ENCODE measurements at places on chromosomes 13 and 19.

DNA sequence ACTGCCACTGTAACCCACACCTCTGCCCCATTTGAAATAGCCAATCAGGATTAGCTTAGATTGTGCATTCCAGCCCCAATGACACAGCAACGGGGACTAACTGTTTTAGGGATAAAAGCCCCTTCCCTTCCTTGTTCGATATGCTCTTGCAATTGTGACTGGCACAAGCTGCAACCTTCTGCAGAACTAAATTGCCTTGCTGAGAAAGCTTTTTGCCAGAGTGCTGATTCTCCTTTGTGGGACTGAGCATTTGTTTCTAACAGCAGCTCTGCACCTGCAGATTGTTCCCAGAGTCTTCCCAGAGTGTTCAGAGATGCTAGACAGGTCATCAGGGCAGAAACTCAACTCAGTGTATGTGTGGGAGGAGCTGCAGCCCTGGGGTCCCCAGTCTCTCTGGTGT lies 115.8 kb downstream of the ZNF675 start:
- H3K36me3 ChIP-seq: no peaks in the 10 kb centered on the region
- no peak for DNase-seq
- H3K4me3 ChIP-seq: no peak overlapping the region
- H3K27me3 ChIP-seq: no peaks in the 10 kb centered on the region

DNA sequence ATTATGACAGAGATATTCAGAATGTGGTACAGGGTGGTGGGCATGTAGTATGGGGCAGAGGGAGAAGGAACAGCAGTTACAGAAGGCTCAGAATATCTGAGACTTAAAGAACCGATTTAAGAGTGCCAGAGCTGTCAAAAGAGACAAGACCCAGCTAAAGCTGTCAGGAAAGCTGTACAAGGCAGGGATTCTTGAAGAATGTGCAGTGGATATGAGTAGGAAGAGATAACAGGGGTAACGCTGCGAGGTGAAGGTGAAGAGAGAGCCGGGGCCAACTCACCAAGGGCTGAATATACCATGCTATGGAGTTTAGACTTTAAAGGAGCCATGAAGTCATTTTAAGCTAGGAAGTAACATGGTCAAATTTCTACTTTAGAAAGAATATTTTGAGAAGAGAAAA lies 381.0 kb downstream of the DIAPH3 start:
- DNase-seq: no peak
- no peaks in the 10 kb centered on the region for H3K36me3 ChIP-seq
- no peaks in the 10 kb centered on the region for H3K4me1 ChIP-seq
- H3K27me3 ChIP-seq: no peaks in the 10 kb centered on the region
- no peak overlapping the region for H3K4me3 ChIP-seq

DNA sequence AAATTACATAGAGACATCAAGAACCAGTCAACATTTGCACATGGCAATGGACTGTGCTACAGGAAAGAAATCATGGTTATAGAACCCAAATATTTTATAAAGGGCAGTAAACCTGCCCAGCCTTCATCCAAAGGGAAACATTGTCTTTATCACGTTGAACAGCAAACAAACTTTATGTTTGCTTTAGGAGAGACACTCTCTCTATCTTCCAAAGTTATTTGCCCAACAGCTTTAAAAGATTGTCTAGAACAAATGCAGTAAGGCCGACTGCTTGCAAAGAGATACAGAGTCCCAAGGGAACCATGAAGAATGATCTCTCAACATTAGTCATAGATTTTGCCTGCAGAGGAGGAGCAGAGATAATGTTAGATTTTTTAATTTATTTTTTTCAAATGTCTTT lies 1323.5 kb upstream of the SLC10A2 start:
- H3K27ac ChIP-seq: no peak overlapping the region
- no peaks in the 10 kb centered on the region for H3K27me3 ChIP-seq
- DNase-seq: no peak
- H3K36me3 ChIP-seq: no peaks in the 10 kb centered on the region
- H3K4me1 ChIP-seq: no peaks in the 10 kb centered on the region

- peaks cover 13% of the 10 kb centered on the region for H3K27me3 ChIP-seq
- peak overlapping the region; percentile 32 for H3K4me3 ChIP-seq
- H3K36me3 ChIP-seq: no peaks in the 10 kb centered on the region
These were observed 10.9 kb upstream of the MEIS3 start for GRCh38 chr19:47430041-47430802.

DNA sequence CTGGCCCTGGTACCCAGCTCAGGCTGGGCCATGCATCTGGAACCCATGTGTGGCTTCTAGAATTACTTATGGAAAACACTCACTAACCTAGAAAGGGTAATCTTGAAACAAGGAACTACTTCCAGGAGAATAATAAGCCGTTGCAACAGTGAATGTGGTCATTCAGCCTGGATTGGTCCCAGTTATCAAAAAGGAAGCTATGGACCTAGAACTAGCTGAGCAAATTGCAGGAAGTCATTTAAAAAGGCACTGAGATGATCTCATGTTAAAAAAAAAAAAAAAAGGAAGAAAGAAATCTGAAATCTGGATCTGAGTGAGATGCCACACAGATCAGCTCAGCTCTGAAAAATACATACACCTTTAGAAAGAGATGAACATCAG lies 59.6 kb downstream of the DCT start:
- no peaks in the 10 kb centered on the region for H3K4me1 ChIP-seq
- H3K27ac ChIP-seq: no peak overlapping the region
- no peaks in the 10 kb centered on the region for H3K36me3 ChIP-seq

GRCh38 chr19:13848340-13848677 lies 28.6 kb upstream of the NANOS3 start:
- H3K4me1 ChIP-seq: peaks cover 91% of the 10 kb centered on the region
- DNase-seq: no peak
- no peak overlapping the region for H3K4me3 ChIP-seq
- no peaks in the 10 kb centered on the region for H3K36me3 ChIP-seq
- no peaks in the 10 kb centered on the region for H3K27me3 ChIP-seq

GRCh38 chr13:53255795-53256194 lies 227.2 kb downstream of the OLFM4 start:
- H3K4me3 ChIP-seq: no peak overlapping the region
- H3K27me3 ChIP-seq: peaks cover 36% of the 10 kb centered on the region
- H3K36me3 ChIP-seq: no peaks in the 10 kb centered on the region
- no peak overlapping the region for H3K27ac ChIP-seq

DNA sequence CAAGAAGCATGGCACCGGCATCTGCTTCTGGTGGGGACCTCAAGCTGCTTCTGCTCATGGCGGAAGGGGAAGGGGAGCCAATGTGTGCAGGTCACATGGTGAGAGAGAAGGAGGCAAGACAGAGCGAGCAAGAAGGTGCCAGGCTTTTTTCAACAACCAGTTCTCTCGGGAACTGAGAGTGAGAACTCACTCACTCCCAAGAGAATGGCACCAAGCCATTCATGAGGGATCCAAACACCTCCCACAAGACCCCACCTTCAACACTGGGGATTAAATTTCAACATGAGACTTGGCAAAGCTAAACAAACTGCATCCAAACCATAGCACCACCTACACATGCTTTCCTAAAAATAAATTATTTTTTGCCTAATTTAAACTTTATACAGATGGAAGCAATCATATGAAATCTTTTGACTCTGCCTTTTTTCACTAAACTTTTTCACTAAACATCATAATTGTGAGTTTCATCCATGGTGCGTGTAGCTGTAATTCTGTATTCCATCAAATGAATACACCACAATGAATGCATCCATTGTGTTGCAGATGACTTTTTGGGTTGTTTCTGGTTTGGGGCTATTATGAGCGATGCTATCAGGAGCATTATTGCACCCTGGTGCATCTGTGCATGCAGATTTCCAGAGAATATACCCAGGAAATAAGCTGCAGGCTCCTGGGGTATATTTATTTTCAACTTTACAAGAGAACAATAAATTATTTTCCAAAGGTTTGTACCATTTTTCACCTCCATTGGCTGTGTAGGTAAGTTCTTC lies 14.6 kb upstream of the IPO5 start:
- no peak overlapping the region for H3K27ac ChIP-seq
- H3K4me3 ChIP-seq: no peak overlapping the region
- H3K27me3 ChIP-seq: peaks cover 2% of the 10 kb centered on the region
- no peaks in the 10 kb centered on the region for H3K4me1 ChIP-seq
